ENCODE measurements at places on chromosomes 12 and 14.

DNA sequence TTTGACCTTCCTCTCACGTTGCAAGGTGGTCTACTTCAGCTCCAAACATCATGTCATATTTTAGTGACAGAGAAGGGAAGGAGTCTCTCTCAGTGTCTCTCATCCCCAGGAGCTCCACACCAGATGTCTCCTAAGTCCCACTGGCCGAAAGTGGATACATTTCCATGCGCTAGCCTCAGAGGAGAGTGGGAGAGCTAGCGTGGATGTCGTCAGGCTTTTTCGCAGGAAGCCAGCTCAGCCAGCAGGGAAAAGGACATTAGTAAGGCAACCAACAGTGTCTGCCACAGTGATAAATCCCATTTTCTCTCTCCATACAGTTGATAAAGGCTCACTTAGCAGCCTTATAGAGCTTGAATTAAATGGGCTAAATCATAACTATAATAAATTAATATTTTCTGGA is 155.7 kb downstream of the PELI2 start:
- no peak for DNase-seq

DNA sequence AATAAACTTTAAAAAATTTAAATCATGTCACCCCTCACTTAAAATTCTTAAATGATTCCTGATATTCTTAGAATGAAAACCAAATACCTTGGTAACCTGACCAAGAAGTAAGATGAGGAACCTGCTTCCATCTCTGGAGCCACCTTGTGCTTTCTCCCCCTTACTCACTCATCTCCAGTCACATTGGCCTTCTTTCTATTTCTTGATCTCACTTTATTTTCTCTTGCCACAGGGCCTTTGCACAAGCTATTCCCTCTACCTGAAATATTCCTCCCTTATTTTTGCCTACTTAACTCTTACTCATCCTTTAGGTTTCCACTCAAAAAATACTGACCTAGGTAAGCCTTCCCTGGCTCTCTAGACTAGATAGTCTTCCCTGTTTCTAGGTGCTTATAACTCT is 5.1 kb downstream of the ZCRB1 start:
- no peak for DNase-seq

GRCh38 chr14:103537175-103537990 is 8.4 kb downstream of the TRMT61A start:
- DNase-seq = no peak

DNA sequence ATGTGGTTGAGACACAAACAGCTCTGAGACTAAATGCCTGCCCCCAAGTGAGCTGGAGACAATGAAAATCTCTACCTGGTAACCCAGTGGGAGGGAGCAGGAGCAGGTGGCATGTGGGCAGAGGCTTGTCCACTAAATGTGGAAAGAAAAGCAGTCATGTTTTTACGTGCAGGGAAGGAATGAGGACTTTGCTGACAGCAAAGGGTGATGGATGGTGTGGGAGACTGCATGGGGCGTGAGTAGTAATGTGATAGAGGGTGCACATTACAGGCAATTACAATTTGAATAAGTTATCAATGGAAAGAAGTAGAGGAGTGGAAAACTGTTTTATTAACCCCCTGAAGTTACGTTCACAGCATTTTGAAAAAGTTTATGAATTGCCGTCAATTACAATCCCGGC is 176.6 kb downstream of the NRXN3 start:
- DNase-seq = no peak

DNA sequence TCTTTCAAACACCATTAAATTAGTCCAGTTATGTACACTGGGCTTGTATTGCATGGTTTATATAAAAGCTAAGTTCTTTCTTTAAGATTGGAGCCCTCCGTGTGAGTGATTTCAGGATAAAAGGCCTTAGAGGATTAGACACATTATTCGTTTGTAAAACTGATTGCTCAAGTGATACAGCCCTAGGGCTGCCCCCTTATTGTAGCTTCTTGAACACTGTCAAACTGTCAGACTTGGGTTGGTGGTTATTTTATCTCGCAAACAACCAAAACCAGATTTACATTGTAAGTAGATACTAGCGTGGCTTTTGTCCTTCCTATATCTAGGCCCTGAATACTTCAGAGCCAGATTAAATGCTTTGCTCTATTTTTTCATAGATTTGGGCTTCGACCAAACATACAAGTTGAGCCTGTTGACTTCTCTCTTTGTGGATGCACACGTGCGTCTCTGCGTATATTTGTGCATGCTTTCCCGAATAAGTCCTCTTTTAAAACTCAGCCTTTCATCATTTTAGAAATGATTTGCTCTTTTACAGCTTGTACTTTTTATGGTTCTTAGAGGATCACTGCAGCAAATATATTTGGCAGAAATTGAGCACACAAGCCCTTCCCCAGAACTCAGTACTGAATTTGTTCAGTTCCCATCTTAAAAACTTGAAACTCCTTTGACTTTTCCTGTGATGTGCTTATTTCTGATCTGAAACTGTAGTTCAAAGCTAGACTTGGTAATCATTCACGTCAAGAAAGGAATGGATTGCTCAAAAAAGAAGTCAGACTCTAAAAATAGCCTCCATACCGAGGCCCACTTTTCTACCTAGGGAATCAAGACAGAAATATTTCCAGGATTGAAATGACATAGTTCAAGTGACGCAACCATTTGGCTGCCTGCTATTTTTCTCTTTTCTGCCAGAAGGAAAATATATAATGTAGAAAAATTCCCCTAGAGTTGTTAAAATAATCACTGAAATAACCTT is 129.5 kb downstream of the ETV6 start:
- no peak for DNase-seq

DNA sequence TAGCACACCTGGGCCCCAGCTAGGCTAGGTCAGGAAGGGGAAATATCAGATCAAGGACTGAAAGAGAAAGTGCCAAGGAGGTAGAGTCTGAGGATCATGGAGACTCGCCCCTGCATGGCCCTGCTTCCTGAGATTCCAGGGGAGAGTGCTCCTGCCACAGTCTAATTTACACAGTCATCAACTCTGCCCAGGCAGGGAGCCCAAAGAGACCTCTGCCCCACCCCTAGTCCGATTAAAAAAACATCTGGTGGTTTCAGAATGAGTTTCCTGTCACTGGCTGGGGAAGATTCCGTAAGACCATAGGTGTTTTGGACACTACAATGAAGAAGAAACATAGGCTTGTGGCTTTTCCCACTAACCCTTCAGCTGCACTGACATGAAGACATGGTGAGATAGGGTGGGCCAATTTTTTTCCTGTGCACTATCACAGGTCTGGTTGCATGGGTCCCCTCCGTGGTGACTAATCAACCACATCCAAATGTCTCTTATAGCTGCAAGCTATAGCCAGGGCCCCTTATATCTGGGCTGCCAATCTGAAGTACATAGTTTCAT is 31.5 kb upstream of the GZMB start:
- DNase-seq = no peak

- no peak for DNase-seq
Observed at GRCh38 chr14:94673071-94673470, 60.9 kb downstream of the SERPINA3 start.

DNA sequence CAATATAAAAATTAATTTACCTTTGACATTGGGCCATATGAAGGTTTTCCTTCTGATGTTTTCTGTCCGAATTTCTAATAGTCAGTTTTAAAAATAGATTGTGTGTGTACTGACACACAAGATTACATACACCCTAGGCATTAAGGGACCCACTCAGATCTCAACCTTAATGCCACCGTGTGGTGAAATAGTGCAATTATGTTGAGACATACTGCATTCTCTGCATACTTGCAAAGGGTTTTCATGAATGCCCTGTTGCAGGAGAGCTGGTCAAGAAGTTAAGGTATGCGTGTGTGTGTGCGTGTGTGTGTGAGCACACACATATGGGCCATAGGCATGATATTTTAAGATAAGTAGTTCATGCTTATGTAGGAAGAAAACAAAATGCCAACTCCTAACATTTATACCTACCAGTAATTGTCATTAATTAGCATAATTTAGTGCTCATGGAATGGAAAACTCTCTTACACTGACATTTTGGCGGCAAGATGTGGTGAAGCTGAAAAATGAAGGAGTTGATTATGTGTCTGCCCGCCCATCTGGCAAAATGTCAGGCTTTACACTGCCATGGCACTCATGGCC is 58.8 kb downstream of the PIK3C2G start:
- peak; percentile 94 for DNase-seq

GRCh38 chr14:81208489-81208888 is 12.3 kb downstream of the GTF2A1 start:
- DNase-seq = no peak

- DNase-seq = peak; percentile 80
Observed at GRCh38 chr14:104676694-104677511, 12.5 kb upstream of the INF2 start.

- DNase-seq = no peak
Observed at GRCh38 chr12:12804432-12804886, 8.7 kb upstream of the DDX47 start.

- DNase-seq = peak; percentile 65
Observed at GRCh38 chr14:36941783-36942521, 230.5 kb downstream of the SLC25A21 start.

- DNase-seq = no peak
Observed at GRCh38 chr14:27134200-27134599, 536.4 kb upstream of the NOVA1 start.

- peak; percentile 62 for DNase-seq
Observed at GRCh38 chr14:76373456-76373855, 2.5 kb upstream of the ESRRB start.

- no peak for DNase-seq
Observed at GRCh38 chr12:127416796-127417195, 850.2 kb upstream of the TMEM132C start.

- no peak for DNase-seq
Observed at GRCh38 chr12:64457466-64457865, 5.5 kb downstream of the TBK1 start.

- DNase-seq = no peak
Observed at GRCh38 chr14:67996235-67996634, 176.7 kb downstream of the RAD51B start.

- no peak for DNase-seq
Observed at GRCh38 chr12:30047516-30048254, 263.9 kb upstream of the TMTC1 start.

DNA sequence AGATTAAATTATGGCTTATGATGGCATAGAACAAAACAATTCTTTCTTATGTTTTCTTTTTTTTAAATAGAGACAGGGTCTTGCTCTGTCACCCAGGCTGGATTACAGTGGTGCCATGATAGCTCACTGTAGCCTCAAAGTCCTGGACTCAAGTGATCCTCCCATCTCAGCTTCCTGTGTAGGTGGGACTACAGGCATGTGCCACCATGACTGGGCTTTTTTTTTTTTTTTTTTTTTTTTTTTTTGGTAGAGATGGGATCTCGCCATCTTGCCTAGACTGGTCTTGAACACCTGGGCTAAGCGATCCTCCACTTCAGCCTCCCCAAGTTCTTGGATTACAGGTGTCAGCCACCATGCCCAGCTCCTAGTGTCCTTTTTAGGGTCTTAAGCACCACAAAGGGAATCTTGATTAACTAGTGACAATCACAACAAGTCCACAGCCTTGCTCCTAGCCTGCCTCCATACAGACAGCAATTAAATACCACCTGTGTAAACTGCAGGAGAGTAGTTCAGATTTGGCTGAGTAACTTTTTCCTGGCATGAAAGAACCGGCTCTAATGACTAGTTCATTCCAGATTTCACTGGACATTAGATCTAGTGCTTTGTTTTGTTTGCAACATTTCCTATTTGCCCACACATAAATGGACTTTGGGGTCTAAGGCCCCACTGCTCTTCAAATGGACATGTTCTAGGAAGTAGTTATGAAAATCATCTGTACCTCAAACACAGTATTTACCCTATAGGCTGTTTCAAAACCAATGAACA is 61.6 kb downstream of the SH2B3 start:
- peak; percentile 29 for DNase-seq

DNA sequence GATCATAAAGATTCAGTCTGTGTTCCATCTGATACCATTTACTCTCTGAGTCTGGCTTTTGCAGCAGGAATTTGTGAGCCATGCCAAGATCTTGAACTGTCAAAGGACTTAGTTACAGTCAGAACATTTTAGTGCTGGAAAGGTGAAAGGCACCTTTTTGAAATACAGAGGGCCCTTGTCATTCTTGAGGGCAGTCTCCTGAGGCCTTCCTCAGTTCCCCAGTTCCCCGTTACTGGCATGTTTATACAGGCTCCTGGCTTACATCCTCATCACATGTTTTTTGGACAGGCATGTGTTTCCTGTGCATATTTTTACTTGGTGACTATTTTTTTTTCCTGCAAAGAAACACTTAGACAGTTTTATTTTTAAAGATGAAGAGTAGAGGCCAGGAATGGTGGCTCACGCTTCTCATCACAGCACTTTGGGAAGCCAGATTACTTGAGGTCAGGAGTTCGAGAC is 21.0 kb downstream of the CFAP54 start:
- no peak for DNase-seq

GRCh38 chr12:55037351-55037987 is 17.7 kb downstream of the NEUROD4 start:
- DNase-seq = no peak

GRCh38 chr12:48023386-48023785 is 19.1 kb upstream of the COL2A1 start:
- peak; percentile 65 for DNase-seq

GRCh38 chr12:28574746-28575592 is 384.7 kb downstream of the CCDC91 start:
- DNase-seq = no peak

GRCh38 chr14:68111097-68111852 is 291.7 kb downstream of the RAD51B start:
- no peak for DNase-seq

- no peak for DNase-seq
Observed at GRCh38 chr12:118528625-118529024, 152.3 kb downstream of the SUDS3 start.

- DNase-seq = no peak
Observed at GRCh38 chr14:61889914-61890351, 127.7 kb downstream of the SNAPC1 start.

DNA sequence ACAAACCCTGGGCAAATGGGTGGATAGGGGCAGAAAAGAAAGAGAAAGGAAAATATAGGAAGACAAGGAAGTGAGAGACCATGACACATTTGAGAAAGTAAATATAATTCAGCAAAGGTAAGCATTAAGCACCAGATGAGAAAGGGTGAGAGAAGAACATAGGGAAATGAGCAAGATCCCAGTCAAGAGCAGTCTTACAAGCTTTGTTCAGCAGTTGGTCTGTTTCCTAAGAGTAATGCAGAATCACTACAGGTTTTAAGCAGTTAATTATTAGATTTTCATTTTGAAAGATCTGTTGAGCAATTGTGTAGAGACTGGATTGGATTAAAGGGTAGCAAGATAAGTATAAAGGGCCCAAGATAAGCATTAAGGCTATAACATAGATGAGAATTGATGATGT is 146.3 kb downstream of the PLCZ1 start:
- no peak for DNase-seq

DNA sequence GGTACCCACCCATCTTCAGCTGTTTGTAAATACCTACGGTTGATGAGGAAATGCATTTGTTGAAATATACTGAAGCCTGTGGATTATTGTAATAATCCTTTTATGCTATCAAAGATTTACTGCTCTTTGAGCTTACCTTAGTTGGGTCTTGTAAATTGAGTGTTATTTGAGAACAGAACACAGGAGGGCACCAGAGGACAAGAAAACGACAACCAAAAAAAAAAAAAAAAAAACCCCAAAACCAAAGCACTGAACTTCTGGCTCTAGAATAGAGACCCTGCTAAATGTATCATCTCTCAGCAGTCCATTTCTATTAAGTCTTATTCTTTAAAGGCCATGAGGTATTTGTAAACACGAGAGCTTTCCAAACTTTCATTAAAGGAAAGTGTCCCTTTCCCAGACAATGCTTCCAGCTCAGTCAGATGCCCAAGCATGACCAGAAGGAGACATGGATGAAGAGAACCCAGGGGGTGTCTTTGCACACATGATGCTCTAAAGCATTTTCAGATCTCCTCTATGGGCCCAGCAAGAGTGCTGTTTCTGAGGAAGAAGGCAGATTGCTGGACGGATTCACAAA is 763.9 kb downstream of the NRXN3 start:
- DNase-seq = peak; percentile 31

- no peak for DNase-seq
Observed at GRCh38 chr14:88002421-88003075, 2.4 kb upstream of the GPR65 start.
